Endodermal cell (in vitro differentiated cells): ENCODE measurements at places on chromosomes 2 and 18.

DNA sequence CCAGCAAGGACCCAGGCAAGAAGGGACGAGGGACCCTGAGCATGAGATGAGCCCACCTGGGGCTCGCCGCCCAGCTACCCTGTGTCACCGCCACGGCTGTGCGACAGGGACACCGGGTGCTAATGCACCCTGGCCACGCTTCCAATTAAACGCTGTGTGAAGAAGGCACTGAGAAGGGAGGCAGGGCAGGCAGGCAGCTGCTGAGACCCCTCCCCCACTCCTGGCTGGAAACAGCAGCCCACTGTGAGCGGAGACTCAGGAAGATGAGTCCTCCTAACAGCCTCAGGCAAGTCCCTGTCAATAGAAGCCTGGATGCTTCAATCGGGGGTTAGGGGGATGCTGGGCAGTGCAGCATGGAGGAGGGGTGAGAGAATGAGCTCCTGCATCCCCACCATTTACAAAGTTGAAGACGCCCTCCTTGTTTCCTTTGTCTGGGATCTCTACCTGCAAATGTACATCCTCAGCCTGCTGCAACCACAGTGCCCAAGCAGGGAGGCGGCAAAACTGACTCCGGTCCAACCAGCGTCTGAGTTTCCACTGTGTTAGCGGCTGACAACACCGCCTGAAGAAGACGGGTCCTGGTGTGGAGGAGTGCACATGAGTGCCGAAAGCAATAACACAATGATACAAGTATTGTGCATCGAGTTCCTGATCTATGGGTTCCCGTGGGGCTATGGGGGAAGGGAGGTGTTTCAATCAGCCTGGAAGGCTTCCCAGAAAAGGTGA is 12.8 kb downstream of the TMEM163 start:
- no peaks in the 10 kb centered on the region for H3K4me1 ChIP-seq
- H3K27ac ChIP-seq = no peak overlapping the region
- DNase-seq = peak; percentile 76
- no peaks in the 10 kb centered on the region for H3K36me3 ChIP-seq
- H3K27me3 ChIP-seq = no peaks in the 10 kb centered on the region
- H3K4me3 ChIP-seq = no peak overlapping the region

DNA sequence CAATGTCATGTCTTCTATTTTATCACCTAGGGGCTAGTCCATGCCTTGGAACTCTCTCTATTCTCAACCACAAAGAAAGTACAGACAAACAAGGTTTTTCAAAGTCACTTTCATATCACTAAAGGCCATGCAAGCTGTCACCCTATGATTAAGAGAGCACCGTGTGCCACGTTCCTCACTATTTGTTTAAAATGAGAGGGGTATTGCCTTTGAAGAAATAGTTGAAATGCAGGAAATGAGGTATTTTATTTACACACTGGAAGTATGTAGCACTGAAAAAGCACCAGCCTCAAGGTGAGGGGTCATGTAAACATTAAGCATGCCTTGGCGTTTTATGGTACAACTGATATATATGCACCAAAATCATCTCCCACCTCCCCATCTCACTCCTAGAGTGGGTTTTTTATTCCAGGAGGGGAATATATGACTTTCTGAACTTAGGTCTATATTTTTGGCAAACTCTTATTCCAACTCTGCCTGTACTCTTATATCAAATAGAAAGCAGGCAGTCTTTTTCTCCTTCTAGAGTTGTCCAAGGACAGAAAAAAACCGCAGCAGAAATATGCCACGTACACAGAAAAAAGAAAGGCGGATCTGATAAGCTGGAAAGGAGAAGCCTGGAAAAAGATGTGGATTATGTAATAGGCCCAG is 53.5 kb downstream of the VSNL1 start:
- peaks cover 9% of the 10 kb centered on the region for H3K4me1 ChIP-seq
- no peak overlapping the region for H3K4me3 ChIP-seq
- no peaks in the 10 kb centered on the region for H3K36me3 ChIP-seq
- DNase-seq = no peak

DNA sequence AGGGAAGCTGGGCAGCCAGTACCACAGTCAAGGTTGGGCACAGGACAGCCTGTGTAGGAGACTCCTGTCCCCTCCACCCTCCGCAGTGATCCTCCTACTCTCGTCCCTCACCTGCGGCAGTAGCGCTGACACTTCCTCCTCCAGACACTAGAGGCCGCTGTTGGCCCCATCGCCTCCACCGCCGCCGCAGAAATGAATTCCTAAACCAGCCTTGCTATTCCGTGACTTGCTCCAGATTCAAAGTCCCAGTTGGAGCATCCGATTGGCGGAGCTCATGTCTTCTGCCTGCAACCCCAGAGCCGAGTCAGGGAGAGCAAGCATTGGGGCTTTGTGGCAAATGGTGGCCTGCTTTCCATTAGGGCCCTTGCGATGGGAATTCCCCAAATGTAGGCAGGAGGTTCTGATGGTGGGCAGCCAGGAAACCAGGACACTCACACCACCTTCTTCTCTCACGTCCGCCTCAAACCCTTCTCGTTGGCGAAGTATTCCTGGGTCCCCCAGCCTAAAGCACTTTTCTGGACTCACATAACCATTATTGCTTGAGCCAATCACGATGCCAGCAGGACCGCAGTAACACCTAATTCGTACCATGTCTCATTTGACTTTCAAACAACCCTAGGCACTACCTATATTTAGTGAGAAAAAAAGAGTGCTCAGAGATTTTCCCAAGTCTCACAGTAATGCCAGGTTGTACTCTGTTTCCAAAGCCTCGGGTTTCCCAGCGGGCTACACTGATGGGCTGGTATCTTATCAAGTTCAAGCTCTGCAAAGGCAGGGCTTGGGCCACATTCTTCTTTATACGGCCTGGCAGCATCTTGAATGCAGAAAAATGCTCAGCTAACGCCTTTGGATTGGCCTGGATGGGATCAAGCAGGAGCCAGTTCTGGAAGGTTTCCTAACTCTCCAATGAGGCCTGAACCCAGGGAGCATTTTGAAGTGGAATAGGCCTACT is 1.2 kb upstream of the DNAJB2 start:
- peaks cover 31% of the 10 kb centered on the region for H3K4me1 ChIP-seq
- H3K27ac ChIP-seq = peak overlapping the region; percentile 95
- DNase-seq = peak; percentile 98
- H3K36me3 ChIP-seq = peaks cover 23% of the 10 kb centered on the region
- peak overlapping the region; percentile 86 for H3K4me3 ChIP-seq

DNA sequence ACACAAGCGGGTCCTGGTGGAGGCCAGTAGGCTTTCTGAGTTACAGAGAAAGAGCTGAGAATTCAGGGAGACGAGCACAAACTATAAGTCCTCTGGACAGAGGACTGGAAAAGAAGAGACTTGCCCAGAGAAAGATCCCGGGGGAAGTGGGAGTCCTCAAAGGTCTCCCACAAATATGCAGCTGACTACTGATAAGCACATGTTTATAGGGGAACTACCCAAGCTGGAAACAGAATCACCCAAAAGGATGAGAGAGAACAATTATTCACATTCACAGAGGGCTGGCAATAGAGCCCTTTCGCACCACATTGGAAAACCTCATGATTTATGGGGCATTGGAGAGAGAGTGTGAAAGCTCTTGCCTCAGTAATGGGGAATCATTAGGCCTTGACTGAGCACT is 337.6 kb downstream of the IRS1 start:
- DNase-seq = no peak
- H3K36me3 ChIP-seq = no peaks in the 10 kb centered on the region
- H3K27ac ChIP-seq = no peak overlapping the region
- H3K4me3 ChIP-seq = no peak overlapping the region
- H3K4me1 ChIP-seq = no peaks in the 10 kb centered on the region

DNA sequence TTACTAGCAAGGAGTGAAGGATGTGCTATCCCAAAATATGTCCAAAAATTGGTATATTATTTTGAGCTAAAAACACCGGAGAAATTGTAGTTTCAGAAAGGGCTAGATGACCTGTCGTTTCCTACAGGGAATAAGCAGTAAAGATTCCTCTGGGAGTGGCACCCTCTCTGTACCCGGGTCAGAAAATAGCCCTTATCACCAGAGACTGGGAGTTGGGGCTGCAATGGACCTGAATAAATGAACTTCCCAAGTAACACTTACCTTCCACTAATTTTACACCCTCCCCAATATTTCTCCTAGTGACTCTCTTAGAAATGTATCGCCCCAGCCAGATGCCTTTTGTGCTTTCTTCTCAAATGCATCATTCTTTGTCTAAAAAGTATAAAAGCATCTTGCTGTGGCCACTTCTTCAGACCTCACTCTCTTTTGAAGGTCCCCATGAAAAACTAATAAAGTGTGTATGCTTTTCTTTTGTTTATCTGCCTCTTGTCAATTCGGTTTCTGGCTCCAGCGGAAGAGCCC is 734 bp upstream of the RMC1 start:
- no peak for DNase-seq
- no peaks in the 10 kb centered on the region for H3K4me1 ChIP-seq
- peaks cover 16% of the 10 kb centered on the region for H3K27me3 ChIP-seq
- no peaks in the 10 kb centered on the region for H3K36me3 ChIP-seq
- peak overlapping the region; percentile 82 for H3K4me3 ChIP-seq

- no peak overlapping the region for H3K27ac ChIP-seq
- no peaks in the 10 kb centered on the region for H3K36me3 ChIP-seq
- DNase-seq = peak; percentile 41
- H3K4me3 ChIP-seq = no peak overlapping the region
- no peaks in the 10 kb centered on the region for H3K27me3 ChIP-seq
Observed at GRCh38 chr2:239803102-239803765, 221.9 kb downstream of the NDUFA10 start.
